Stimulated activated CD8-positive, alpha-beta memory T cell treated with anti-CD3 and anti-CD28 coated beads, Interleukin-2, amount 100 ng/mL, for 1 hour (primary cell): ENCODE measurements at places on chromosomes 12 and 14.
A peak's percentile ranks its signal among the peaks of the same experiment; 100 is the strongest.

GRCh38 chr12:49200919-49201594 lies 12.2 kb upstream of the TUBA1A start:
- DNase-seq = no peak

DNA sequence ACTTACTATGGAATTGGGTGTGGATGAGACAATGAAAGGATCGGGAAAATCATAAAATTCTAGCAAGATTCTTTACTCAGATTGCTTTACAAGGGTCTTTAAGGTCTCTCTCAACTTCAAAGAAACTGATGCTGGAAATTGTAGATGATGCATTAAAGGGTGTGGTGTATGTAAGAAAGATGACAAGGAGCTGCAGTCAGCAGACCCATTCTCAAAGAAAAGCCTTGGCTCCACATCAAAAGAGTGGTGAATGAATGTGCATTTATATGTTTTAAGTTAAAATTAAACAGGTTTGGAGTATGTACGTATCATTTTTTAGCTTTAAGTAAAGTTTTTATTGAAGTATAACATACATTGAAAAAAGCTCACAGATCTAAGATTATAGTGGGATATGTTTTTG lies 194.5 kb downstream of the C12orf75 start:
- no peak for DNase-seq

DNA sequence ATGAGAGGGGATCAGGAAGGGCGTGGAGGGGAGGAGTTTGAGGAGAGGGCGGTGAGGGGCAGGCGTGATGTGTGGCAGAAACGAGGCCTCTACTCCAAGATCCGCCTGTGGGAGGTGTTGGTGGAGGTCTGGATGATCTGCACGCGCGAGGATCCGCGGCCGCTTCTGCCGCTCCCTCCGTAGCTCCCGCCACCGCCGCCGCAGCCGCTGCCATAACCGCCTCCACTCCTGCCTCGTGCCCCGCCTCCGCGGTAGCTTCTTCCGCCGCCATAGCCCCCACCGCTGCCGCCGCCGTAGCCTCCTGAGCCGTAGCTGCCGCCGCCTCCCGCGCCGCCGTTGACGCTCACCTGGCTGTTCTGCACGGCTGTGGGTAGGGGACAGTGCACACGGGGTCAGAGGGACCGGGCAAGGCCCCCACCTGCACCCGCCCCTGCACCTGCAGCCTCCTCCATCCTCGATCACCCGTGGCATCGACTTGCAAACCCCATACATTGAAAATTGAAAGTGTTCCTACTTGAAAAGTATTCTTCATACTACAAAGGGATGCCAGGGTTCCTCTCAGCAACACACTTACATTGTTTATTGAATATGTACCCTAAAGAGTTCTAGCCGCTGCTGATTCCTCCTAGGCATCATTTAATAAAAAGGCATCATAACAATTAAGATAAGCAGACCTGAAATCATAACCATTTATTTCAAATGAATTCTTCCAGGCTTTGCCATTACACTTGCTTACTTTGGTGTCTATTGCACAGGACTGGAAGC lies 11.1 kb upstream of the KRT1 start:
- DNase-seq = no peak

- DNase-seq = no peak
Measured at GRCh38 chr12:14839262-14839661, 4.1 kb downstream of the ART4 start.

- no peak for DNase-seq
Measured at GRCh38 chr12:52216100-52216499, 16.9 kb upstream of the KRT7 start.

DNA sequence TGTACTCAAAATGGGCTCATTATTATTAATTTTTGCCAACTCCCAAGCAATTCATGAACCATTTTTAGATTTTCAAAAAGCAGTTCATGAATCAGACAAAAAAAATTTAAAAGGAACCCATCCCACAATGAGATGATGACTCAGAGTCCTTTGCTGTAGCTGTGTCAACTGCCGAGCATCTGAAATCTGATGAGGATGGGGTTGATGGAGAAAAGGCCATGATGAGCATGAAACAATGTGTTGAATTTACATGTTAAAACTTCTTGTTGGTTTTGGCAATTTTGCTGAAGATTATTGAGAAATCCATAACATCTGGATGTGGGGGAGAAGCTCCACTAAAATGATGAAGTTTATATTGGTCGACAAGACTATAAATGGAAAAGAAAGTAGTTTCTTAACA lies 378.0 kb downstream of the FOXG1 start:
- no peak for DNase-seq

DNA sequence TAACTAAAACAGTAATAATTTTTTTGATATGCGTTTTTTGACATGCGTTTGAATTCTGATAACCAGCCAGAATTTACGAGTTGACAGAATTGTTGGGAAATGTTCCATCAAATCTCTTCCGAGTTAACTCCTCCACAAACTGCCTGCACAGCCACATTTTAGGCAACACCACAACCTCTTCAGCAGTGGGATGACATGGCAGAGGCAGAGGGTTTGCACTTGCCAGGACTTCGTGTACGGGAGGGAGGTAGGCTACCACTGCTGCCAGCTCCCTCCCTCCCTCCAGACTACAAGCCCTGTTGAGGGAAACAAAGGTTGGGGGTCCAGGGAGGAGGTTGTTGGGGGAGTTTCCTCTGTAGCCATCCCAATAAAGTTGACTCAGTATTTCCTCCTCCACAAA lies 14.5 kb upstream of the ACTR6 start:
- DNase-seq = no peak

GRCh38 chr14:92513966-92514843 lies 624 bp downstream of the RIN3 start:
- peak; percentile 32 for DNase-seq

GRCh38 chr12:129651951-129652350 lies 251.9 kb downstream of the TMEM132D start:
- no peak for DNase-seq

DNA sequence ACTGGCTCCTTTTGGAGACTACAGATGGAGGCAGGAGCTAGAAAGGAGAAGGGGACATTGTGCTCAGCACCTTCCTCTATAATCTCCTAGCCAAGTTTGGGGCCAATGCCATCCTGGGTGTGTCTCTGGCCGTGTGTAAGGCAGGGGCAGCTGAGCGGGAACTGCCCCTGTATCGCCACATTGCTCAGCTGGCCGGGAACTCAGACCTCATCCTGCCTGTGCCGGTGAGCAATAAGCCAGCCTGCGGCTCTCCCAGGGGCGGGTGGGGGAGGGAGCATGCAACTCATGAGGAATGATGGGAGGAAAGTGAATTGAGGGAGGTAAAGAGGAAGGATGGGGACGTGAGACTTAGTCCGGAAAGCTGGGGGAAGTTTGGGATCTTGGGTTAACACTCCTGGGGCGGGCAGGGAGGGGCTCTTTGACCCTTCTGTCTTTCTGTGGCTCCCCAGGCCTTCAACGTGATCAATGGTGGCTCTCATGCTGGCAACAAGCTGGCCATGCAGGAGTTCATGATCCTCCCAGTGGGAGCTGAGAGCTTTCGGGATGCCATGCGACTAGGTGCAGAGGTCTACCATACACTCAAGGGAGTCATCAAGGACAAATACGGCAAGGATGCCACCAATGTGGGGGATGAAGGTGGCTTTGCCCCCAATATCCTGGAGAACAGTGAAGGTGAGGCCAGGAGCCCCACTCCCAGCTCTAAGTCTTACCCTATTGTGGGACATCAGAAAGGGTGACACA lies 3.3 kb downstream of the ENO2 start:
- no peak for DNase-seq

DNA sequence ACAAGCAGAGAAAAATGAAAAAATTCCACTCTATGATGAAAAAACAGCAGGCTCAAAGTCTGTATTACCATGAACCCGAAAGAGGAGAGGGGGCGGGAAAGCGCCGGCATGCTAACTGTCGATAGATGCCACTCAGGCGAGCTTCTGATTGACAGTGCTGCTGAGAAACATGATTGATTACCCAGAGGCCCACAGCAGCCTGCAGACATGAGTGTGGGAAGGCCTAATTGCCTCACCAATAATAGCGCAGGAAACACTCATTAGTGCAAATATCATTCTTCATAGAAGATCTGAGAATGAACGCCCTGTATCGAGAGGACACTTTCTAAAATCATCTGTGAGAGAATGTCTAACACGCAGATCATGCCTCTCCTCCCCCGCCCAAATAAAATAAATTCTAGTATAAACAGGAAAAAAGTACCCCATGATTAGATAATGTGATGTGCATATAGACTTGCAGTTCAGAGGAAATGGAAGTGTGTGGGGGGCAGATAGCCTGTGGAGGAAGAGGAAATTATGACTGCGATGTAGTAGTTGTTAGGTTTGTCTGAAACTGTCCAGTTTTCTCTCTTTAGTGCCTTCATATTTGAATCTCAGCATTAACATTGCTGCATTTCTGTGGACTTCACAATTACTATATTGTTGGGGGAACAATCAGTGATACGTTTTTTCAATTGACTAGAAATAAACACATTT lies 15.6 kb downstream of the TPH2 start:
- no peak for DNase-seq

- no peak for DNase-seq
Measured at GRCh38 chr12:42296503-42297109, 29.3 kb downstream of the ZCRB1 start.
